ENCODE measurements at places on chromosomes 5 and 9.
A peak's percentile ranks its signal among the peaks of the same experiment; 100 is the strongest.

DNA sequence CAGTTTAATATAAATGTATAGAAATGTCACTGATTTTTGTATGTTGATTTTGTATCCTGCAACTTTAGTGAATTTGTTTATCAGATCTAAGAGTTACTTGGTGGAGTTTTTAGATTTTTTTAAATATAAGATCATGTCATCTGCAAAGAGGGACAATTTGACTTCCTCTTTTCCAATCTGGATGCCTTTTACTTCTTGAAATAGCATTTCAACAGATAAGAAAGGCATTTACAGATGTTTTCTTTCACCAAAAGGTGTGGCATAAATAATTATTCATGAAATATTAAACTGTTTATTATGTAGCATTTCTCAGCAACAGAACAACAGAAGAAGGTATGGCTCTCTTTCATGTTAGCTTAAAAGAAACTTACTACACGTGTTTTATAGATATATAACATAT lies 34.9 kb upstream of the NIPBL start:
- DNase-seq = no peak

- no peak for DNase-seq
Measured at GRCh38 chr5:143214890-143215289, 188.6 kb downstream of the NR3C1 start.

DNA sequence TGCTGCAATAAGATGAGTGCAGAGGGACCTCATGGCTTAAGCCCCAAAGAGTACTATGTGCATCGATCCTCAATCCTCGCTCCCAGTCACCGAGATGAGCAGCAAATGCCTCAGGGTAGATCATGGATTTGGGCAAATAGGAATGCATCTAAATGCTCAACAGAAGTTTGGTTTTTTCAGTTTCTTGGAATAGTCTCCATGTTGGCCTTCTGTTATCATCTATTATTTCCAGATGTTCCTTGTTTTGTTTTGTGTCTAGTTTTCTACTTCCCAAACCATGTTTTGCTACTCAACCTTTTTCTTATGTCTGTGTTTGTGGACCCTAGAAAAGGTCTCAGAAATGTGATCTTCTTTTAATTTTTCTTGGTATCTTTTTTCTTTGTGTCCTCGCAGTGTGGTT lies 43.5 kb upstream of the RASGRF2 start:
- no peak for DNase-seq

GRCh38 chr5:74543162-74543995 lies 97.1 kb downstream of the ENC1 start:
- DNase-seq = peak; percentile 25

GRCh38 chr5:59579101-59579823 lies 314.3 kb downstream of the PDE4D start:
- no peak for DNase-seq

DNA sequence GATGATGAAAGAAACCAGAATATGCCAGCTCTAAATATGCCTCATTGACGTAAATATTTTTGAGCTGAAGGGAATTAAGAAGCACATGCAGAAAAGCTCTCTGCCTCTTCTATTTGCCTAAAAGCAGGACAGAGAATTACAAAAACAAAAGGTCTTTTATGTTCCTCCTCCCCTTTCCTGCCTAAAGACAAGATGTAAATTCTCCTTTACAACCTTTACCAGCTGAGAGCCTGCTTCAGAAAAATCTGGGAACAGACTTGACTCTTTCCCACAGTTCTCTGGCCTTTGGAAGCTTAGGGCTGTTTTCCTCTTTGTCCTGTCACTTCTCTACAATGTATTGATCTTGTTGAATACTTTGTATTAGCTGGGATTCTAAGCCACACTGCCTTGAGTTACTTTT lies 199.7 kb downstream of the TMC1 start:
- no peak for DNase-seq

- DNase-seq = no peak
Measured at GRCh38 chr5:865168-865521, 14.4 kb upstream of the ZDHHC11 start.

DNA sequence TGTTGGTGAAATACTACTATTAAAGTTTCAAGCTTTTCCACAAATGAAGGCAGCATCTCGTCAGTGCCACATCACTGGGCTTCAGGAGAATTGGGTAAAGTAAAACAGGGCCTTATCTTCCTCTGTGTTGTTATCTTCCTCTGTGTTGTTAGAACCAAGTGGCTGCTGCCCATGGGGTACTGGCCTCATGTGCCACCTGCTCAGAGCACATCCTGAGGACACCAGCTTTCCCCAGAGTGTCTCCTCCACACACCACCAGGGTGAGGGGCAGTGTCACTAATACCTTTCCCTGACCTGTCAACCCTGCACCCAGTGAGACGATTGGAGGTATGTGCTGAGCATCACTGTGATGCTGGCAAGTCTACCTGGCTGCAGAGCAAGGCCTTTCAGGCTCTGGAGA lies 499.9 kb downstream of the SEMA5A start:
- no peak for DNase-seq

- DNase-seq = no peak
Measured at GRCh38 chr5:179959641-179960040, 51.9 kb upstream of the TBC1D9B start.

- no peak for DNase-seq
Measured at GRCh38 chr9:4690144-4690543, 10.8 kb downstream of the CDC37L1 start.

GRCh38 chr9:93898026-93898425 lies 57.1 kb downstream of the BARX1 start:
- no peak for DNase-seq

DNA sequence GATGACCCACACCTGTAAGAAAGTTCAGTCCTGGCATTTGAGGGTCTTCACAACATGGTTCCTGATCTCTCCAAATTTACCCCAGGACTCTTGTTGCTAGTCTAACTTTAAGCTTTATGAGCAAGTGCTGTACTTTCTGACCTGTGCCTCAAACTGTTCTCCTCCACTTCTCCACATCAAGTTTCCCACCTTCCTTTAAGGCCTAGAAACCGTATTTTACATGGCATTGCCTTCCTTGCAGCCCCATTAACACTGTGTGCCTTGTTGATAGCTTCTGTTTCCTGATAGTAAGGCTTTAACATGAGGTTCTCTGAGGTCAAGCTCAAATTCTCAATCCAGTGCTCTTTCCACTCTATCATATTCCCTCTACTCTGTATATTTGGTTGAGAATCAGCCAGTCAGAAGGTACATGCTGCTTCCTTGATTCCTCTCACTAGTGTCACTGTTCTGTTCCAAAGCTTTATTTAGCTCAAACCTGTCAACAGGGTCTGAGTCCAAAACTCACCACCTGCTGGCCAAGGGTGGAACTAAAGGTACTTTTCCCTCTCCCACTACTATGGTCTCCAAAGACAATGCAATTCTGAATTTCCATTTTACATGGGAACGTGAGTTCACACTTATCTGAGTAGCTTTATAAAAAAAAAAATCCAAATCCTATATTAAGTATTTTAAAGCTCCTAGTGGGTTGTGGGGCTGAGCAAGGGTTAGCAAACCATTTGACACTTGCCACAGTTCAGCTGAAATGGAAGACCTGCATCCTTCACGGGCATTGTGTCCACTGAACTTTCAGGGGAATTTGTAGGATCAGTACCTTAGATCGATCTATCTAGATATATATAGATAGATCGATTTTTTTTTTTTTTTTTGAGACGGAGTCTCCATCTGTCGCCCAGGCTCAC lies 21.1 kb downstream of the VCP start:
- no peak for DNase-seq

GRCh38 chr9:112817860-112818203 lies 67.3 kb downstream of the SNX30 start:
- no peak for DNase-seq

DNA sequence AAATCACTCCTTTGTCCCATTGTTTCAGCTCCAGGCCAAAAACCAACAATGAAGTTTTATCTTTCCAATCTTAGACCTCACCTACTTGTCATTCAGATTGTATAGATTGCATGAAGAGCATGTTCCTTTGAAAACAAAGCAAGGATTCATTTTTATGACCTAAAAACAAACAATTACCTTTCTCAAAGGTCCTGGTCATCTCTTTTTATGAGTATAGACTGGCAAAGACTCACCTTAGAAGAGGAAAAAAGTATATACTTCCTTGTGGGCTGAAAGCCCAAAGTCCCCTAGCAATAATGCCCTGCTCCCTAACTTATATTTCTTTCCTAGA lies 28.4 kb upstream of the TLE1 start:
- no peak for DNase-seq

GRCh38 chr5:75734913-75735789 lies 17.9 kb upstream of the POC5 start:
- no peak for DNase-seq

GRCh38 chr5:10457682-10458574 lies 16.2 kb downstream of the ROPN1L start:
- DNase-seq = no peak

GRCh38 chr9:12775679-12776512 lies 1.1 kb downstream of the LURAP1L start:
- DNase-seq = peak; percentile 10
